ENCODE measurements at places on chromosomes 5 and 9.

- DNase-seq, result peak; percentile 56
Observed at GRCh38 chr9:34650816-34651215, 1.2 kb upstream of the IL11RA start.

GRCh38 chr5:96335873-96336272 is 97.2 kb downstream of the PCSK1 start:
- DNase-seq, result no peak

- no peak for DNase-seq
Observed at GRCh38 chr9:102403514-102403913, 591.6 kb upstream of the CYLC2 start.

DNA sequence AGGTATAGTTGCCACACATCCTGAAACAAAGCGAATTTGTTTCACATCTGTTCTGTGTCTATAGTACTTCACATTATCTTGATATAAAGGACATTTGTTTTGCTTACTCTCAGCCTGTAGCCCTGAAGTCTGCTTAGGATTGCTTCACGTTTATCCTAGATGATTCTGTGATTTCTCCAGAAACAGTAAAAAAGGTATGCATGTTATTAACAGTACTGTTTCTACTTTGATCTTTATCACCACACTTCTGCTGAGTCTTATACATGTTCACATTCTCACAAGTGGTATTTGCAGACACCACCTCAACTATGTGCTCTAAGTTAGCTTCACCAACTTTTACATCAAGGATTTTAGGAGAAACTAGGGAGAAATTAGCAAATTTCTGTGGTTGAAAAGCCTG is 47.4 kb upstream of the ADAMTS19 start:
- DNase-seq, result no peak

DNA sequence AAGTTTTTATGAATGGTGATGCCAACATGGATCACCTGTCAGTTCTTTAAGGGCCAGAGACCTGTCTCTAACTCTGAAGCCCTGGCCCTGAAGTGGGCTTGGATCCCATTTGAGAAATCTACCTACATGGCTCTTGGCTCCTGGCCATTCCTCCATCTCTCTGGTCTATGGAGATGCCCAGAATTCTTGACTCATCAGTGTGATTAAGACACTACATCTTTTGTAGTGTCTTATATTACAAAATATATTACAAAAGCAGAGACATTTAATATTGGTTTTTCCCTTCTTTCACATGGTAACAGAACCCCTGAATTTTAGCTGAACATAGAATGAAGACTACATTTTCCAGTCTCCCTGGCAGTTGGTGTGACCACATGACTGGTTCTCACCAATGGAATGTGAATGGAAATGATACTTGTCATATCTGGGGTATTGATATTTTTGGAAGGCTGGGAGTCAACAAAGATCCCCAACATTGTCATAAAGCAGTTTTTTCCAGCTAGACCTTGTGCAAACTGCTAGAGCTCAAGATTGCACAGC is 198.3 kb downstream of the SREK1 start:
- DNase-seq, result no peak

DNA sequence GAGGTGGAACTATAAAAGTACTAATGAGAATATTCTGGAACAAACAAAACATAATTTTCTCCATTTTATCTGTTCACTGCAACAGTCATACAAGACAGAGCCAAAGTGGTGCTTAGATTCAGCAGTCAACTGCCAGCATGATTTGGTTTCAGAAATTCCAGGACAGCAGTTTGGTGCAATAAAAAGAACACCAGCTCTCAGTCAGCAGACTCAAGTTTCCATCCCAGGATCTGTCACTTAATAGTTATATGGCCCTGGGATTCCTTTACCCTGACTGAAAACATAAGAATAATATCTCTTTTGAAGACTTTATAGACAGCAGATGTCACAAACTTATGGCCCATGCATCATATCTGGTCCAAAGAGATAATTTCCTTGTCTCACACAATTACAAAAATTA is 92.8 kb upstream of the RASEF start:
- no peak for DNase-seq

DNA sequence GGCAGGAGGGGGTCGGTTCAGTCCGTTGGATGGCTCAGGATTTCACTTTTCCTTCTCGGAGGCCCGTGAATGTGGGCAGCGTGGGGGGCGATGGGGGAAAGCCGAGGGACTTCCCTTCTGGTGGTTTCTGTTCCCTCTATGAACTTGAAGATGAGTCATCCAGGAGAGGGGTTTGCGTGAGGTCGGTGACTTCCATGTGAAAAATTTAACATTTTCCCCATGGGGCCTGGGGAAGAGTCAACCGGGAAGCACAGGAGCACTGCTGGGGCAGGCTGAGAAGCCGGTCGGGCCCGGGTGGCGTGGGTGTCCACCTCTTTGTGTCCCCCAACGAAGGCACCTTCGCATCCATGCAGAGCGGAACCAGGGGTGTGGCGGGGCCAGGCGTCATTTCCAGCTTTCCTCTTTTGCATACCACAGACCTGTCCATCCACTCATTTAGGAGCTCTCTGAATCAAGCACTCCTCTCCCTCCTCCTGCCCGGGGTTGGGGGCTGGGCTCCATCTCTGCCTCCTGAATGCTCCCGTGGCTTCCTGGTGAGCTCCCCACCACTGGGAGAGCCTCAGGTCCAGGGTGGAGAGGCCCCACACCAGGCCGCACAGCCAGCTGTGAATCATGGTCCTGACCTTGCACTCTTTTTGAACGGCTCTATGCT is 68.4 kb downstream of the ANKRD33B start:
- no peak for DNase-seq

GRCh38 chr5:150751096-150751891 is 7.5 kb downstream of the DCTN4 start:
- no peak for DNase-seq

- peak; percentile 35 for DNase-seq
Observed at GRCh38 chr5:52989025-52989780, at the start of gene ITGA2. Gene ITGA2, plus strand, starts transcription at chr5:52989352. Its CDS starts 117 bp downstream, at chr5:52989469.

DNA sequence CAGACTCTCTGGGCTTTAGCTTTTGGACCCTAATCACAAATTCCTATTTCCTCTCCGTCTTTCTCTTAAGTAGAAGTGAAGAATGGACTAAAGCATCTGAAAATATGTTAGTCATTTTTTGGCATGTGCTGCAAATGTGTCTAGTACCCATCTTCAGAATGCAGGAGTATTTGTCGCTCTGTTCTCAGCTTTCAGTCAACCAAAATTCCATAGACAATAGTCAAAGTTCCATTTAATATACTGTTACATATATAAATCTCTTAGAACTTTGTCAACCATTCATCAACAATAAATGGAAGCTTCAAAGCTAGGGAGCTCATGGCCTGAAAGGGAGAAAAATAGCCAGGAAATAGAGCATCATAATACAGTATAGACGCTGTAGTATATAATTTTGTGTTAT is 509.4 kb downstream of the BNC2 start:
- DNase-seq, result no peak

DNA sequence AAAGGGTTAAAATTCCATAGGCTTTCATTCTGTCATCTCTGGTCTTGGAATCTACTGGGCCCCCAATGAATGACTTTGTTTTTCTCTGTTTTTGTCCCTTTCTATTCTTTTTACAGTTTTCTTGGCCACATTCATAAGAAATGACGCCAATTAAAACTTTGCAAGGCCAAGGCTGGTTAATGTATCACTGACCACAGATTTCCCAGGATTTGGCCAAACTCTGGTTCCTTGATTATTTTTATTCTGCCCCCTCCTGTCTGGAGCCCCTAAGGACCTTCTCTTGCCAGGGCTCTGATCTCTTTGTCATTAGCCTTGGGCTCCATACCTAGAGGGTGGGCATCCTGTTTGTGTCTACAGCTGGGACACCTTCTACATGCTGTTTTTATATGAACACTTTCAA is 388.9 kb upstream of the PAPPA start:
- no peak for DNase-seq

DNA sequence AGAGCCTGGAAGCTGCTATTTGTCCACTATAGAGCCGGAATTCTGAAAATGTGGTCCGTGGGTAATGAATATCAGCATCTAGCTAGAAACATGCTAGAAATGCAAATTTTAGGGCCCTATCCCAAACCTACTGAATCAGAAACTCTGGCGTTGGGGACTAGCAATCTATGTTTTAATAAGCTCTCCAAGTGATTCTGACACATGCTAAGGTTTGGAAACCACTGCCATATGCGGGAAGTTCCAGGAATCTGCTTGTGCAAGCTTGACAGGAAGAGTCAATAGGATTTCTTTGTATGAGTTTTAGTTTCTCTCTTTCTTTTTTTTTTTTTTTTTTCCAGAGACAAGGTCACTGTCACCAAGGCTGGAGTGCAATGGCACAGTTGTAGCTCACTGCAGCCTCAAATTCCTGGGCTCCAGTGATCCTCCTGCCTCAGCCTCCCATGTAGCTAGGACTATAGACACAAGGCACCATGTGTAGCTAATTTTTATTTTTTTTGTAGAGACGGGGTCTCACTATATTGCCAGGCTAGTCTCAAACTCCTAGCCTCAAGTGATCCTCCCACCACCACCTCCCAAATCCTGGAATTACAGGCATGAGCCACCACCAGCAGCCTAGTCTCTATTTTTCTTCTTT is 26.4 kb upstream of the CARNMT1 start:
- no peak for DNase-seq

DNA sequence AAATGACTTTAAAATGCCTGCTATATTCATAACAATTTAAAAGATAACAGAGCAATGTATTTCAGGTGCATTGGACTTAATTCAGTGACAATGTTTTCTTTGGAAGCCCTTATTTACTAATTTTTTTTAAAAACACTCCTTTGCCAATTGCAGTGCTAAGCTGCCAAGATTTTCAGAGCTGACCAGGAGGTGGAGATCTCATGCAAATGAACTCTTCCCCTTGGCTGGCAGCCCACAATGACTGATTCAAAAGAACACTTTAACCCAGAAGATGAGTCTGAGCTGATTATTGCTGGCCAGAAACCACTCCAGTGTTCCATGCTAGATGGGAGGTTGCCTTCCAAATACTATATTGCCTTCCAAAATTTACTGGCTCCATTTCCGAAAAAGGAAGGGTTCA is 128.3 kb upstream of the CCNH start:
- peak; percentile 90 for DNase-seq

- DNase-seq, result no peak
Observed at GRCh38 chr5:136332223-136333015, 32.9 kb downstream of the TRPC7 start.

DNA sequence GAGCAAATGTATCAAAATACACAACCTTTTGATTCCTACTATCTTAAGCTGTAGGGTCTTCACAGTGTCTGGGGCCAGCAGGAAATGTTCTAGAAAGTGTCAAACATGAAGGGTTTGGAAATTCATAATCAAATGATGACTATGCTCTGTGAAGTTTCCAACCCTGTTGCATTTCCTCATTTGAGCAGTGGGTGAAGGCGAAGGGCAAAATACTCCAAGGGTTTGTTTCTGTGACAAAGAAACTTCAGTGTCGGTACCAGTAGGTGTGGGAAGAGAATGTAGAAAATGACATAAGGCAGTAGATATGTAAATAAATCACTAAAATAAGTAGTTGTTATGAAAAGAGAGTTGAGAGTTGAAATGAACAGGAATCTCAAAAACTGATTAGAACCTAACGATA is 576 bp downstream of the ALDOB start:
- DNase-seq, result no peak

GRCh38 chr9:122244349-122244748 is 15.6 kb upstream of the LHX6 start:
- no peak for DNase-seq

GRCh38 chr5:55711507-55712022 is 559 bp downstream of the SLC38A9 start:
- DNase-seq, result no peak

DNA sequence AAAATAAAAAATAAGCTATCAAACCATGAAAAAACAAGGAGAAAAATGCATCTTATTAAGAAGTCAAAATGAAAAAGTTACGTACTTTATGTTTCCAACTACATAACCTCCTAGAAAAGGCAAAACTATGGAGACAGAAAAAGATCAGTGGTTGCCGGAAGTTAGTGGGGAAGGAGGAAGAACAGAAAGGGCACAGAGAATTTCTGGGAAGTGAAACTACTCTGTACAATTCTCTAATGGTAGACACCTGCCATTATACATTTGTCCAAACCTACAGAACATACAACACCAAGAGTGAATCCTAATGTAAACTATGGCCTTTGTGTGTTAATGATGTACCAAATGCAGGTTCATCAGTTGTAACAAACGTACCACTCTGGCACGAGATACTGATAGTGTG is 25.3 kb downstream of the SMU1 start:
- DNase-seq, result no peak

DNA sequence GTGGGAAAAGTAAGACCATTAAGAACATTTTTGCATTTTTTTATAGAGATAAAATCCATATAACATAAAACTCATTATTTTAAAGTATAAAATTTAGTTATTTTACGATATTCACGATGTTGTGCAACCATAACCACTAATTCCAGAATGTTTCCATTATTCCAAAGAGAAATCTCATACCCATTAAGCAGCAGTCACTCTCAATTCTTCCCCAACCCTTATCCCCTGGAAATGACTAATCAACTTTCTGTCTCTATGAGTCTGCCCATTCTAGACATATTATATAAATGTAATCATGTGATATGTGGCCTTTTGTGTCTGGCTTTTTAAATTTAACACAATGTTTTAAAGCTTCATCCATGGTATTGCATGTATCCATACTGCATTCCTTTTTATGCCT is 115.6 kb upstream of the ADAMTSL1 start:
- DNase-seq, result no peak

DNA sequence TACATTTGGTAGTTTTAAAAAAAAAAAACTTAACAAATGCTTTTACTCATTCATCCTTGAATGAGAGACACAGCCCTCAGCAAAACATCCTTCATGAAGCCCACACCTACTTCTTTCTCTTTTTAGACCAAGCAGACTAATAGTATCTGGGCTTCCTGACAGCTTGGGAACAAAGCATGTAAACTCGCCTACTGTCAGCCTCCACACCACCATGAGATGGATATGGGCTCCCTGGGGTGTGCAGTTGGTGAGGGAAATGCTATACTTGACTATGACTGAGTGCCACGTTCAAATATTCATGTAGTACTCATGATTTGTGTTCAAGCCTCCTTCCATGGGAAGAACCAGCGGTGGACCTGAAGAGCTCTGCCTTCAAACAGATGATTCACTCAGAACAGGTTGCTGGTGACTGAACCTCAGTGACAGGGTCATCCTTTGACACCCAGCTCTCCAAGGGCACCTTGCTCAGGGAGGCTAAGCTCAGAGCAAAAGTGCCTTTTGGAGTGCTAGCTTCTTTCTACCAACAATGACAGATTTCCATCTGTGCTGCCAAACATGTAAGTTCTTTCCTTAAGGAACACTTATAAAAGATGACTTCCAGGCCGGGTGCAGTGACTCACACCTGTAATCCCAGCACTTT is 36.8 kb downstream of the SLC22A5 start:
- DNase-seq, result peak; percentile 79

GRCh38 chr5:81755320-81755719 is 4.4 kb upstream of the SSBP2 start:
- DNase-seq, result peak; percentile 7

Data from Ammon's horn (tissue), 1 donor.